ENCODE measurements at places on chromosomes 1 and 21.
A peak's percentile ranks its signal among the peaks of the same experiment; 100 is the strongest.

GRCh38 chr1:213693864-213694263 is 293.9 kb upstream of the PROX1 start:
- DNase-seq = no peak

- DNase-seq = no peak
Measured at GRCh38 chr1:35936838-35937237, 5.9 kb downstream of the AGO3 start.

GRCh38 chr1:37392051-37392450 is 82.3 kb upstream of the ZC3H12A start:
- DNase-seq = no peak

GRCh38 chr1:36014722-36015220 is 69.1 kb upstream of the TEKT2 start:
- no peak for DNase-seq

GRCh38 chr21:16305686-16306085 is 575.9 kb downstream of the USP25 start:
- DNase-seq = no peak

GRCh38 chr1:165063181-165063965 is 293.1 kb downstream of the LMX1A start:
- no peak for DNase-seq

- peak; percentile 69 for DNase-seq
Measured at GRCh38 chr1:67561704-67562113, 123.3 kb upstream of the GADD45A start.

DNA sequence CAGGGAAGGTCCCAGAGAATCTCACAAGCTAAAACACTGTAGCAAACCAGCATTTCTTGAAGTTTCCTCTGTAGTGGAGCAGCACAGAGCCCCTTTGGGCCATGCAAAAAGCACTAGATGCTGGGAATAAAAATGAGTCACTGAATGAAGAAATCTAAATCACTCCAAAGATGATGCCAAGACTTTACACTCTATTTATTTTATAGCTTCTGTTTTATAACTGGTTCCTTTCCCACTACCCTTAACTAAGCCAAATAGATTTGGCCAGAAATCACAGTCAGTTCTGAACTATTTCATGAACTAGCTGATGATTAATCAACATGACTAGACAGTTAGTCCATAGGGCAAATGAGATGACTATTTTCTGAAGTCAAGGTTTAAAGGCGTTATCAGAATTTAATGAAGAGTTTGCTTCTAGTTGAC is 89.5 kb downstream of the SCMH1 start:
- no peak for DNase-seq

- DNase-seq = no peak
Measured at GRCh38 chr1:167083871-167084270, 6.3 kb downstream of the GPA33 start.
